ENCODE measurements at places on chromosomes 3 and 15.

DNA sequence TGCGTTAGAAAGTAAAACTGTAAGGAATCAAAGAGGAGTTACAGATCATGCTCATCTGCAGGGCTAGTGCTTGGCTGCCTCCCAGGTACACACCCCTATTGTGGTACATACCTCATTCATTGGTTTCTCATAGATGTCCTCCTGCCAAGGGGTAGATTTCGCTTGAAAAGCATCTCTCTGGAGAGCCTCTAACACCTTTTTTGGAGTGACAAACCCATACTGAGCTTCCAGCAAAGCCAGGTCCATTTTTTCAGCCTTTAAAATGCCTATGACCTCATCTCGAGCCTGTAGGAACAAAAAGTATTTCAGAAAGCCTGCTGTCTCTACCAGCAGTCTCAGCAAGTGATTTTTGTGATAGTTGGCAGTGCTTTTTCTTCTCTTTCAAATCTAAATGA lies 112.1 kb downstream of the CMSS1 start:
- DNase-seq: peak; percentile 86

GRCh38 chr3:62768896-62769295 lies 106.3 kb downstream of the CADPS start:
- DNase-seq: no peak

DNA sequence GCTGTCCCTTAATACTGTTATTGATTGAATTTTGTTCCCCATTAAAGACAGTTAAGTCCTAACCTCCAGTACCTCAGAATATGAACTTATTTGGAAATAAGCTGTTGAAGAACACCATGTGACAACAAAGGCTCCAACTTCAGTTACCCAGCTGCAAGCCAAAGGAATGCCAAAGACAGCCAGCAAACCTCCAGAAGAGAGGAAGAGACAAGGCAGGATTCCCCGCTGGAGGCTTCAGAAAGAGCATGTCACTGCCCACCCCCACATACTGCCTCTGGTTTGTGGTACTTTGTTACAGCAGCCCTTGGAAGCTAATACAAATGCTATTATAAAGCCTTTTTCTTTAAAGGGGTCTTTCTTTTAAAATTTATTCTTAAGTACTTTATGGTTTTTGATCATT lies 18.4 kb upstream of the NEK10 start:
- no peak for DNase-seq

DNA sequence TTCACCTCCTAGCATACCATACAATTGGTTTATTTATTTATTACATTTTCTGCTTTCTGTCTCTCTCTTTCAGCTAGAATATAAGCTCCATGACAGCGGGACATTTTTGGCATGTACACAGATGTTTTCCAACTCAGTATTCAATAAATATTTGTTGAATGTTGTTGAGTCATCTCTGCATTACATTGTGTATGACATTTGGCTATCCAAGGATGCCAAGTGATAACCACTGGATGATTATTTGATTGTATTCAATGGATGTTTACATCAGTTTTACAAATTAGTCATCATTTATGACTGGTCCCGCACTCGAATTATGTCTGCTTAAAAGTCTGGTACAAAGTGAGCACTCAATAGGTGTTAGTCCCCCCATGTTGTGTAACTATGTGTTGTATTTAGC lies 49.5 kb upstream of the STXBP5L start:
- DNase-seq: no peak

DNA sequence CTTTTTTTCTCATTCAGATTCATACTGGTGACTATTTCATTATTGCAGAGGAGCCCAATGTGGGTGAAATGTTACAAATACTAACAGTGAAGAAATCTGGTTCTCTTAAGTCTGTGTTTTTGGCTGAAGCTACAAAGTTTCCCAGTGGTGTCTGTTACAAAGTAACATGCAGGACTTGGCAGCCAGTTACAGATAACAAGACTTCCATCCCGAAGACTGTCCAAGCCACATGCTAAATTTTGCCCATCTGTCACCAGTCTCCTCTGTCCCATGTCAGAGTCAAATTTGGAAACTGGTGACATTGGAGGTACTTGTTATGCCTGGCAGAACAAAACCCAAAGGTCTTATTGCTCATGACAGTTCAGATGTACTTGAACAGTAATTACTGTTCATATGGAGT lies 269.2 kb upstream of the GOLIM4 start:
- DNase-seq: no peak

DNA sequence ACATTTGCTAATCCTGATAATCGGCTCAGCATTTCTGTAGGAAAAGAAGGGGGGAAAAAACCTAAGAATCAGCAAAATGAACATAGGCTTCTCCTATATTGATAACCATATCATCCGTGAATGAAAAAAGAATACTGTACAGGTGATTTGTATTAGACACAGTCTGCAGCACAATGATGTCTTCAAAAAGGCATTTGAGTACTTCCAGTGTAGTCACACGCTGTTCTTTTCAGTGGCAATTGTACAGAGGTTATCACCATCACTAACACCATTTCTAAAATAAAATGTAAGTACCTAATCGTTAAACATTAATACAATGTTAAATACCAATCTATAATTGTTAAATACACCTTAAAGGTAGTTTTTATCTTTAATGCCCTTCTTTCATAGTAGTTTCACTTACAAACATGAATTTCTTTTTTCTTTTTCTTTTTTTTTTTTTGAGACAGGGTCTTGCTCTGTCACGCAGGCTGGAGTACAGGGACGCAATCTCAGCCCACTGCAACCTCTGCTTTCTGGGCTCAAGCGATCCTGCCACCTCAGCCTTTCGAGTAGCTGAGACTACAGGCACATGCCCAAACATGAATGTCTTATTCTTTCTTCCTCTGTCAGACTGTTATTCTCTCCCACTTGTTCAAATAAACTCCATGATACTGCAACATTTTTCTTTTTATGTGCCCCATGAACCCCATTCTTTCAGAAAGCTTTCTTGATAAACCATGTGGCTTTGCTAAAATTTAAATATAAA lies 18.4 kb downstream of the GOLGB1 start:
- no peak for DNase-seq

DNA sequence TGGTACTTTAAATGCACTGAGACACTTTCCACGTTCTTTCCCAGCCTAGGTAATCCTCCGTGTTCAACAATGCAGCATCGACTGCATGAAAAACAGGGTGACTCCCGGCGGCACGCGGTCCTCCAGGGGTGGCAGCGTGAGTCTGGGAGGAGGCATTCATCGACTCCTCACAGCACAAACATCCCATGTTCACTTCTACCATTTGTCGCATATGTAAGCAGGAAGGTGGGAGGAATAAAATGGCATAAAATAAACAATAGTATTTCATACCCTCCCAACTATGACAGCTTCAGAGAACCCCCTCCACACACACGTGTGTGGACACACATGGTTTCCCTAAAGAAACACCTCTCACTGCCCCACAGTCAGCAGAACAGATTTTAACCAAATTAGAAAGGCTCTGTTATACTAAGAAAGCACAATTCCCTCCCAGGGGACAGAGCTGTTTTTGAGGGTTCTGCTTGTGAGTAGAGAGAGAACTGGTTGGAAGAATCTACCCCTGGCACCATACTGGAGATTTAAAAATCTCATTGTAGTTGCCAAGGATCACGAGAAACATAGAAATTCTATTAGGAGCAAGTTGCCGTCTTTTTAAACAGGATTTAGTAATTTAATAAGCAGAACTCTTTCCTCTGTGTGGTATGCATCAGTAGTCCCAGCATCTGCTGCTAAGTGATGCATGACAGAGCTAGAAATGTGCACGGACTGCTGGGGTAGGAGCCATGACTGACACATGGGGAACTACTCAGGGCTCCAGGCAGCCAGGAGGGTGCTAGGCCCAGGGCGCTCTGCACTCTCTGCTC lies 6.0 kb downstream of the FAM43A start:
- no peak for DNase-seq

- no peak for DNase-seq
Observed at GRCh38 chr15:25609371-25609770, 170.5 kb upstream of the UBE3A start.

DNA sequence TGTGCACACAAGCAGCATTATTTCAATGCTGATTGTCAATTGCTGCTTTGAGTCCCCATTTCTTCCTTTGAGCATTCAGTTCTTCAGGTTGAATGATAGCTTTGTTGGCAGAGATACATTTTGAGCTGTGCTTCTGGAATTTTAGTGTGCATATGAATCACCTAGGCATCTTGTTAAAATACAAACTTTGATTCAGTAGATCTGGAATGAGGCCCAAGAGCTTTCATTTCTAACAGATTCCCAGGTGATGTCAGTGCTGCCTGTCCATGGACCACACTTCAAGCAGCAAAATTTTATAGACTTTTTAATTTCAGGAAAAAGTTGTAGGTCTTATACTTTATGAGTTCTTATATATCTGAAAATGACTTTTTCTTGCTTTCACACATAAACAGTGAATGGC lies 131.1 kb downstream of the ADAMTSL3 start:
- peak; percentile 6 for DNase-seq

- no peak for DNase-seq
Observed at GRCh38 chr15:73934281-73934680, 8.0 kb downstream of the LOXL1 start.

GRCh38 chr3:17050071-17050470 lies 165.3 kb downstream of the PLCL2 start:
- DNase-seq: no peak

DNA sequence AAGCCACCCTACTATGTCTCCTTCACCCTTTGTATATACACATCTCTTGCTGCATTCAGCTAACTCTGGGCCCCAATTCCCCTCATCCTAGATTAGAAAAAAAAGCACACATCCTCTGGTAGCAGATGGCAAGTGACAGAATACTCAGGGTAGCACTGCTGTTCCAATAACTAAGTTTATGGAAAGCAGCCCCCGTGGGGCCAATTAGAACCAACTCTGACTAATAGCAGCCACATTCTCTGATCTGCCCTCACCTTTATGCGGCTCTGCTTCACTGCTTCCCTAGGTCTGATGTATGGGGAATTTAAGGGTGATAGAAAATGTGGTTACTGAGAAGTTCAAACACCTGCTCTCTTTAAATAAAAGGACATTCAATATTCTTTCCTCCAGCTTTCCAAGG lies 74.9 kb upstream of the SETMAR start:
- no peak for DNase-seq

DNA sequence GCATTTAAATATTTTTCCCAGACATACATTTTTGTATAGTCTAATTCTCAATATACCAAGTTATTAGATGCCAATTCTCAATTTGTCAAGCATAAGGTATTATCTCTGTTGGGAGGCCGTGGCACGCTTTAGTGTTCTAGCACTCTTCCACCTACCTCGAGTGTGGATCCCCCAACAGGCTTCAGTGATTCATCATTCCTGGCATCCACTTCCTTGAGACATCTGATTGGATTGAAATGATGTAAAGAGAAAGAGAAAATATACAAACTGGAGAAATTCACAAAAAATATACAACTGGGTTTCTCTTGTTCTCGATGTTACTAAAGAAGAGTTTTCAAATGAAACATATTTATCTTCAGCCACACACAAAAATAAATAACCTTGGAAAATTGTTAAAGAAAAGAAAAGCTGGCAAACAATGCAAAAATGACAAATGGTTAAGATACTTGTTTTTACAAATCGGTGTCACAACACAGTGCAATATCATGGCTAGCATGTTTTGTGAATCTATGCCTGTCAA lies 218.0 kb upstream of the CDIN1 start:
- DNase-seq: no peak

DNA sequence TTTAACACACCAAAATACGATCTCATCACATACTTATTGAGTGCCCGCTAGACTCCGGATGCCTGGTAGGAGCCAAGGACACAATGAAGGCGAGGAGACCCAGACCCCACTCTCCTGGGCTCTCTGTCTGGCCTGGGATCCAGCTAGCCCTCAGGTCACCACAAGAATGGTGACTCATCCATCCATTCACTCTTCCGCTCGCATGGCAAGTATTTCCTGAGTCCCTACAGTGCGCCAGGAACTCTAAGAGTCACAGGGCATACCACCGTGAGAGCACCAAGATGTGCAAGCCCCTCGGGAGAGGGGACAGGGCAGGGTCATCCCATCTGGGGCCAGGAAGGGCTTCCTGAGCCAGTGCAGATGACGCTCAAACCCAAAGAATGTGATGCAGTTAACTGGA lies 101.6 kb upstream of the PRR20G start:
- no peak for DNase-seq

- DNase-seq: no peak
Observed at GRCh38 chr3:94069194-94069813, 6.4 kb downstream of the NSUN3 start.

- peak; percentile 58 for DNase-seq
Observed at GRCh38 chr3:155079746-155080487, at the start of gene MME. Gene MME, plus strand, starts transcription at chr3:155080319. Its CDS starts 3,849 bp downstream, at chr3:155084168.

- DNase-seq: no peak
Observed at GRCh38 chr3:139107424-139108252, 62.9 kb upstream of the PRR23C start.

- no peak for DNase-seq
Observed at GRCh38 chr3:172384836-172385235, 63.4 kb downstream of the GHSR start.

DNA sequence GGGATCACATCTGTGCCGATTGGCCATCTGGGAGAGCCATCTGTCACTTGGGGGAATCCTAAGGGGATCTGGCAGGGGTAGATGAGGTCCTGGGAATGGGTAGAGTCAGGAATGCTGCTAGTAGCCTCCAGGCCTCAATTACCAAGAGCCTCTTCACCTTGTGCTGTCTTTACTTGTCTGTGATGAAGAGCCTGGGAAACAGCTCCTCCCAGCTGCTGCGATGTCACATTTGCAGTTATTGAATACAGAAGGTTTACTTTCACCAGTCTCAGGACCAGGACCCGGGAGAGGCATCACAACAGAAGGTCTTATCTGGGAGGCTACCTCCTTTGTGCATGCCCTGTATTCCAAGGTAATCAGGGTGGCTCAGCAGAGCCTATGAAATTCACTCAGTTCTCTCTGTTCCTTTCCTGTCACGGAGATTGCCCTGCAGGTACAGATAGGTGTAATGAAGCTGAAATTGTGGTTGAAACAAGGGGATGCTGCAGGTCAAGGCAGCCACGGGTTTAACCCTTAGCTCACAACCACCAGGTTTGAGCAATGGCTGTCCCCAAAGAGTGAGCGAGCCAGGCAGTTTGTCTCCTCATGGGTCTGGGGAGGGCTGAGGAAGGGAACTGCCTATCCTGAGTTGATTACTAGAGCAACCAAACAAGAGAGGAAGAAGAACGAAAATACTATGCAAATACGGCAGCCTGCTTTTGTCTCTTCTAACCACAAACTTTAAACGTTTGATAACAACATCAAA lies 298.9 kb upstream of the RORA start:
- no peak for DNase-seq

DNA sequence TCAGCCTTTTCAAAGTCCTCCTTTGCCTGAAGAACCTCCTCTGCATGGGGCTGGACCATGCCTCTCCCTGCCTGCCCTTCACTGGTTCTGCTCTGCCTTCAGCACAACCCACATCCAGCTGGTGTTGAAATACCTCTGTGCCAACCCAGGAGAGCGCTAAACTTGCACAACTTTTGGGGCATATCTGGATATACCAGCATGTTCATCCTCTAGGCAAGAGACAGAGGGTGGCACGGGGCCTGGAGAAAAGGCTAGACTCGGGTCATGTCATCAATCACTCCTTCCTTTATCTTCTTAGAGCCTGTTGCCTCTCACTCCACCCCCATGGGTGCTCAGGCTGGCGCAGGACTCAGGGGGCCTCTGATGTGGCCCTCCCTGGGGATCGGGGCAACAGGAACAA lies 4.8 kb downstream of the SEMA4B start:
- DNase-seq: no peak

- no peak for DNase-seq
Observed at GRCh38 chr3:49868862-49869466, 742 bp downstream of the CAMKV start.

Measured in skeletal muscle cell (primary cell).